OCI-M1 (cell line): ENCODE measurements at places on chromosomes 12 and 14.

DNA sequence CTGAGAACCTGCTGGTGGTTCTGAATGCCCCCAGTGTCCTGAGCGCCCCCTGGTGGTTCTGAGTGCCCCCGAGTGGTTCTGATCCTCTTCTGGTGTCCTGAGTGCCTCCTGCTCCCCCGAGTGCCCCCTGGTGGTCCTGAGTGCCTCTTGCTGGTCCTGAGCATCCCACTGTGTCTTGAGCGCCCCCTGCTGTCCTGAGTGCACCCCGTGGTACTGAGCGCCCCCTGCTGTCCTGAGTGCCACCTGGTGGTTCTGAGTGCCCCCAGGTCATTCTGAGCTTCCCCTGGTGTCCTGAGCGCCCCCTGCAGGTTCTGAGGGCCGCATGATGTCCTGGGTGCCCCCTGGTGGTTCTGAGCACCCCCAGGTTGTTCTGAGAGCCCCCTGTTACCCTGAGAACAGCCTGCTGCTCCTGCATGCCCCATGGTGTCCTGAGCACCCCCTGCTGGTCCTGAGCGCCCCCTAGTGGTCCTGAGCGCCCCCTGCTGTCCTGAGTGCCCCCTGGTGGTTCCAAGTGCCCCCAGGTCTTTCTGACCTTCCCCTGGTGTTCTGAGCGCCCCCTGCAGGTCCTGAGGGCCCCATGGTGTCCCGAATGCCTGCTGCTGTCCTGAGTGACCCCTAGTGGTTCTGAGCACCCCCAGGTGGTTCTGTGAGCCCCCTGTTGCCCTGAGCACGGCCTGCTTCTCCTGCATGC lies 1165.4 kb downstream of the TMEM121 start:
- peak; percentile 34 for DNase-seq

- peak; percentile 37 for DNase-seq
These were observed 75.0 kb upstream of the HIF1A start for GRCh38 chr14:61620130-61620946.

DNA sequence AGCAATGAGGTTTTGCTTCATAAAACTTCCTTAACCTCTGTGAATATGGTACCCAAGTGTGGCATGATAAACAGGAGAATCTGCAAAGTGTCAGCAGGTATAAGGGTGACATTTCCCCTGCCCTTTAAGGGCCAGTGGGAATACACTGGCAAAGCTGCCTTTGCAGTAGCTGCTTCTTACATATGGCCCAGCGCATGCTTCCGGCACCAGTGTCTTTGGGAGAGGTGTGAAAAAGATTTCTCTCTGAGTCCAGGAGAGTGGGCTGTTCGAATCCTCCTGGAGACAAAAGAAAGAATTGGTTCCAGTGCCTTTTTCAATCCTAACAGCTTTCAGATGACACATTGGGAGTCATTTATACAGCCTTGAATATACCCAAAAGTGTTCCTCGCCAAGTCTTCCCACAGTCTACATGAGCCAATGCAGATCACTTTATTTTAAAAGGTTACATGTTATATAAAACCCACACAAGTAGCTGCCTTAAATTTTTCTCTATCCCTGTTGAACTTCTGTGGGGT lies 437.7 kb downstream of the PRKD1 start:
- DNase-seq: no peak

DNA sequence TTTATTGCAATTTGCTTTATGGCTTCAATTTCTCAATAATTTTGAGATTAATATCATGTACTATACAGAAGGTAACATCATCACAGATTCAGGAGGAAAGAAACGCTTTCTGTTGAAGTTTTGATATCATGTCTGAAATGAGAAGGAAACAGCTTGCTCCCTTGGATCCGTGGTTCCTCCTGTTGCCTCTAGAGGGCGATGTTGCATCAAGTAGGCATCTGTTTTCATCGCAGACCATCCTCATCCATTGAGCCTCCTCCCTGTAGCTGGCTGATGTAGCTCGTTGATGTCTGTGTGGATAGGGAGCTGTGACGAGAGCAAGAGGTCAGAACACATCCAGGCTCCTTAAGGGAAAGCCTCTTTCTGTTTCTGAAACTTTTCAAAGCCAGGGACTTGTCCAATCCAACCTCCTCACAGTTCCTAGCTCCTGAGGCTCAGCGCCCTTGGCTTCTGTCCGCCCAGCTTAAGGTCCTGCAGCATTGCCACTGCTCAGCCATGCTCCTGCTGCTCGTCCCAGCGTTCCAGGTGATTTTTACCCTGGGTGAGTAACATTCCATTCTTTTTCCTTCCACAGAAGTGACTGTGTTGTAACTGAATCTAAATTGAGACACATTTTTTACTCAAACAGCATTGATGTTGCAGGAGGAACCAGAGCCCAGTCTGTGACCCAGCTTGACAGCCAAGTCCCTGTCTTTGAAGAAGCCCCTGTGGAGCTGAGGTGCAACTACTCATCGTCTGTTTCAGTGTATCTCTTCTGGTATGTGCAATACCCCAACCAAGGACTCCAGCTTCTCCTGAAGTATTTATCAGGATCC lies 304.8 kb upstream of the OR4E1 start:
- peak; percentile 57 for DNase-seq

DNA sequence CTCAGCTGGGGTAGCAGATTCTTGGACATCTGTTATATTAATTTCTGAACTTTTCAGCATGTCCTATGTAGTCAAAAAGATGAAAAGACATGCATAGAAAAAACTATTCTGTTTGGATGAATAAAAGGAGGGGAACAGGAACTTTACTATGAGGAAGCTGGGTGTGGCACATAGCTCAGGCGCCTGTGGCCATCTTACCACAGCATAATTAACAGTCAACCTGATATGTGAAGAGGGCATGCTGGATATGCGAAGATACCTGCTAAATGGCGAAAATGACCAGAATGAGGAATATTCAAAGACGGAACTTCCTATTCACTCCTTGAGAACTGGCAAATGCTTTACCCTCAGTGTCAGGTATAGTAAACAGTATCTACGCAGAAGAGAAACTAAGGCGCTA lies 18.4 kb downstream of the SETD3 start:
- peak; percentile 26 for DNase-seq

GRCh38 chr12:117863002-117863709 lies 105.6 kb downstream of the KSR2 start:
- no peak for DNase-seq

DNA sequence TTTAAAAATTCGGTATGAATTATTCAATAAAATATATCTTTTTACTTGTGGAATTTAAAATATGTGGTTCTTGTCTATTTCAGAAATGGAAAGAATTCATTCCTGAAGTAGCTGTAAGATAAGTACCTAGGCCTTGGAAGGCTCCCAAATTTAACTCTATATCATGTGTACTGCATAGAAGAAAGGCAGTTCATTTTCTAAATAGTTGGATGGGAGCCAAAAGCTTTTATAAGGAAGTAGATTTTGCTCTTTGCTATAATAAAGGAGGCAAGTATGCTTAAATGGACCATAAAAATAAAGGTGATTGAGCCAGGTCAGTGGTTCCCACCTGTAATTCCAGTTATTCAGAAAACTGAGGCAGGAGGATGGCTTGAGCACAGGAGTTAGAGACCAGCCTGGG lies 187.5 kb downstream of the ATXN7L3B start:
- DNase-seq: peak; percentile 11

GRCh38 chr12:89840162-89840922 lies 131.7 kb upstream of the ATP2B1 start:
- DNase-seq: peak; percentile 38

DNA sequence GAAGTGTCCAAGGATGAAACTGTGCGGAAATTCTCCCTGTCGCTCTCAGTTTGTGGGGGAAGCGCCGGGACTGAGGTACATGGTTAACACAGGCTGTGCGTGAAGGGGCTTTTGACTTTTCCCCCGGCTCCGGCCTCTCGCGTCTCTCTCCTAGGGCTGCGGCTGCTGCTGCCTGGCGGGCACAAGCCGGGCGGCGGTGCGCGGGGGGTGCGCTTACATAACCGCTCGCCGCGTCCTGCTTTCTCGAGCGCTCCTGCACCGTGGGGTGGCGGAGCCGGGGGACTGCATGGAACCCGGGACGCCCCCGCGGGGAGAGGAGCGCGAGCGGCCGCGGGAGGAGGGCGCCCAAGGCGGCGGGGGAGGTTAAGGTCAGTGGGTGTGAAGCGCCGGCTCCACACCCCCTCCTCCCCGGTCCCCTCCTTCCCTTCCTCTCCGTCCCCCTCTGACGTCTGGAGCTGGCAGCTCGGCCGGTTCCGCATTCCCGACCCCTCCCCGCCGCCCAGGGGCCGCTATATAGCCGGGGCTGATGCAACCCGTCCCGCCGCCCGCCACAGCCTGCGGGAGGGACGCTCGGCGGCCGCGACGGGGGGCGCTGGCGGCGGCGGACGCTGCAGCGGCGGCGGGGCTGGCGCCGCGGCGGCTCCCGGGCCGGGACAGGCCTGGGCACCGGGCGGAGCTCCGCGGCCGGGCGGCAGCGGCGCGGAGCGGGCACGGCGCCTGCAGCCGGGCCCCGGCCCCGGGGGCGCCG lies at the start of gene JDP2:
JDP2 (plus strand) TSS at position 541 of the 748 bp plus-strand sequence. CDS start 9,899 bp downstream, outside the sequence.
- DNase-seq: peak; percentile 79

- peak; percentile 82 for DNase-seq
These were observed 75.1 kb upstream of the NUDT4 start for GRCh38 chr12:93302331-93303229.

GRCh38 chr12:28032811-28033537 lies 60.4 kb upstream of the PTHLH start:
- no peak for DNase-seq

DNA sequence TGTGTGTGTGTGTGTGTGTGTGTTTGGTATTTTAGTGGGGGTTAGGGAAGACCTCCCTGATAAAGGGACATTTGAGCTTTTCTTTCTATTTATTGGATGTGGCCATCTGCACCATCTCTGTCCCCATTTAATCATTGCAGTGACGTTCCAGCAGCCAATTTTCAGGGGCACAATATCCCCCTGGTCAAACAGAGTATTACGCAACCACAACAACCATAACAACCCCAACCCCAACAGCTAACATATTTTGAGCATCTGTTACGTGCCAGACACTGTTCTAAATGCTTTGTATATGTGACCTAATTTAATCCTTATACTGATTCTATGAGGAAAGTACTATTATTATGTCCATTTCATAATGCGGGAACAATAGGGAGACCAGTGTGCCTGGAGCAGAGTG lies 87.4 kb downstream of the TTC8 start:
- no peak for DNase-seq

GRCh38 chr12:58596381-58596780 lies 323.9 kb downstream of the LRIG3 start:
- no peak for DNase-seq

DNA sequence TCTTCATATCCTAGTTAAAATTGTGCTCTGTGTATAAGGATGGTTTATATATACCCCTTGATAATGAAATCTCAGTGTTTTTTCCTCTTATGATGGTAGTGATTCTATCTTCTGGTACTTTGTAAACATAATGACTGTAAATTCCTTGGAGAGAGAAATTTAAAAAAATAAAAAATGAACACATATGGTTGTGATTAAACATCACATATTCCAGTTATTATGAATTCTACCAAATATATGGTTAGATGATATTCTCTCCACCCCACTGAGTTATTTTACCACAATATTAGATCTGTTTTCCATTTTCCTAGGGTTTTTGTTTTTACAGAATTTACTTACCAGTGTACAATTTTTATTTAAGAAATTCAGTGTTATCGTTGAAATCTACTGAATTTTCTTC lies 481.9 kb upstream of the NOVA1 start:
- DNase-seq: no peak

DNA sequence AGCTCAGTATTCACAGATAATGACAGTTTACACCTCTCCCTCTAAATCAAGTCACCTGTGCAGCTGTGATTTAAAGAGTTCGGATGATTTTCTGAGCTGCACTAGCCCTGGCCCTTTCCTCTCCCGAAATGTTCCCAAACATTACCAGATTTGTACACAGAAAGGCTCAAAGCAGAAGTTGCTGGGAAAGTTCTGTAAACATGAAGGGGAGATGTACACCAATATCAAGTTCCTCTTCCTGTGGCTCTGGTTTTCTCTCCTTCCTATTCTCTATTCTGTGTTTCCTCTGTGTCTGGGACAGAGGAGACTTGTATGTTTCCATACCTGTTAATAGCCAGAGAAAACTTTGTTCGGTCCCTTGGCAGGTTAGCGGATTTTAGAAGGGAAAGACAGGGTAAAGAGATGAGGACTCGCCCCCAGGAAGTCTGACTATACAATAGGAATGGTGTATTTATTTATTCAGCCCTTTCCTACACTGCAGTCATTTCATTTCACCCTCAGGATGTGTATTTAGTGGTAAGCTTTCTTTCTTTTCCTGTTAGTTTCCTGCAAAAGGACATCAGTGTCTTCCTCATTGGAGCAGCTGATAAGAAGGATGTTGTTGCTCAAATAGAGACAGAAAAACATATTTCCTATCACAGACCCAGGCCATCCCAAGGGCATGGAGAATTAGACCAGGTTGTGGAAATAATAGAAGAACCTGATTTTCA lies 7.6 kb upstream of the NUMB start:
- peak; percentile 39 for DNase-seq

GRCh38 chr14:60514741-60515491 lies 6.0 kb downstream of the SIX6 start:
- DNase-seq: no peak

DNA sequence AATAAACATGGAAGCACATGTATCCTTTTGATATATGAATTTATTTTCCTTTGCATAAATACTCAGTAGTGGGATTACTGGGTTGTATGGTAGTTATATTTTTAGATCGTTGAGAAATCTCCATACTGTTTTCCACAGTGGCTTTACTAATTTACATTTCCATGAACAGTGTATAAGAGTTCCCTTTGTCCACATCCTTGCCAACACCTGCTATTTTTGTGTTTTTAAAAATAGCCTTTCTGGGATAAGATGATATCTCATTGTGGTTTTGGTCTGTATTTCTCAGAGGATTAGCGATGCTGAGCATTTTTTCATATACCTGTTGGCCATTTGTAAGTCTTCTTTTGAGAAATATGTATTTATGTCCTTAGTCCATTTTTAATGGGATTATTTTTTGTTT lies 329.2 kb upstream of the KITLG start:
- DNase-seq: no peak

GRCh38 chr12:32120419-32120818 lies 13.8 kb downstream of the BICD1 start:
- peak; percentile 52 for DNase-seq

DNA sequence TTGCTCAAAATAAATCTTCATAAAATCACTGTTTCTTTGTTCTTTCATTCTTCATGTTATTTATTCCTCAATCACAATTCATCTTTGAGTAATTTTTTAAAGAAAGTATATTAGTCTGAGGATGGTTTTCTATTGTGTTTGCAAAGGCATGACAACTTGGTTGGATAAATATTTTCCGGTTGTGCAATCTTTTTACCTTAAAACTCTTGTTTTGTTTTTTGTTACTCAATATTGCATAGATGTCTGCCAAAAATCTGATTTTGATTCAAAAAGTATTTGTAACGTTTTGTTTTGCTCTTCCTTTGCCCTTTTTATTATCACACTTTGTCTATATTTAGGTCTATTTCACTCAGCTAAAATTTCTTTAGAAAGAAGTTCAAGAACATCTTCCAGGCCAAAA lies 86.2 kb upstream of the SYT1 start:
- DNase-seq: no peak
